ENCODE measurements at places on chromosomes 12 and 14.

GRCh38 chr14:102590667-102591099 is 1.8 kb upstream of the RCOR1 start:
- no peak for DNase-seq

DNA sequence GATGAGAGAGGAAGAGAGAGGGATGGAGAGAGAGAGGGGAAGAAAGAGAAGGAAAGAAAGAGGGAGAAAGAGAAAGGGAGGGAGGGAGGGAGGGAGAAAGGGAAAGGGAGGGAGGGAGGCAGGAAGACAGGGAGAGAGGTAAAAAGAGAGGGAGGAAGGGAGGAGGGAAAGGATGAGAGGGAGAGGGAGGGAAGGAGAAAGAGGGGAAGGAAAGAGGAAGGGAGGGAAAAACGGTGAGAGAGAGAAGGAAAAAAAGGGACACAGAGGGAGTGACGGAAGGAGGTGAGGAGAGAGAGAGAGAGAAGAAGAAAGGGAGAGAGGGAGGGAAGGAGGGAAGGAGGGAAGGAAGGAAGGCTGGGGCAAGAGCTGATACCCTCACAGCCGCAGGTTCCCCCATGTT is 56.8 kb downstream of the FOXN3 start:
- DNase-seq, result no peak

DNA sequence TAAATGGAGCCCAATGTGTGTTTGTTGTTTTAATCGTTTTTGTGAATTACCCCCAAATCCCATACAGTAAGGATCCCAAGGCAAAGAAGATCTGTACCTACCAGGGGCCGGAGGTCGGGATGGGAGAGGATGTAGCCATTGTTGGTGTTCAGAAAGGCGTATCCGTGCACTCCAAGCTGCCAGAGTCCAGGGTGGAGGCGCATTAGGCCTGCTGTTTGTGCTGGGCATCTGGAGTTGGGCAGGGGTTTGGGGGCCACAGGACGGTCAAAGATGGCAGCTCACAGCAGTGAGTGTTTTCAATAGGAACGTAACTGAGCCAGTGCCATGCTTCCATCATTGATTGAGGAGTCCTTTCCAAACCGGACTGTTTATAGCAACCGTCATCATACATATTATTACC is 40.2 kb downstream of the CACNA2D4 start:
- no peak for DNase-seq

GRCh38 chr12:117699118-117699517 is 269.7 kb downstream of the KSR2 start:
- DNase-seq, result no peak

DNA sequence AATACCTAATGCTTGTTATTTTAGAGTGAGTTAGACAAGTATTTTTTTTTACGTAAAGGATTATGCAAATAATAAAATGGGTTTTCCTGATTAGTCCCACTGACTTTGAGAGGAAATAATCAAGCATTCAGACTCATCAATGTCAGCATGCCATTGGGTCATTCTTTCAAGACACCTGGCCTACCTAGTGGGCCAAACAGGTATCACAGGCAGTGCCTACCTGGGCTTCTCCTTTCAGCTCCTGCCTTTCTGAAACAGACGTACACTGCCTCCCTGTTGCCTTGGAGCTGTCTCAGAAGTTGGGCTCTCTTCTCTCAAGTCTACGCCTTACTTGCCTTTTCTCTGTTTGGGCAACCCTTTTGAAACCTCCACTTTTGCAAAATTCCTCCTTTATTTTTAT is 545.6 kb downstream of the SNAPC1 start:
- DNase-seq, result no peak

DNA sequence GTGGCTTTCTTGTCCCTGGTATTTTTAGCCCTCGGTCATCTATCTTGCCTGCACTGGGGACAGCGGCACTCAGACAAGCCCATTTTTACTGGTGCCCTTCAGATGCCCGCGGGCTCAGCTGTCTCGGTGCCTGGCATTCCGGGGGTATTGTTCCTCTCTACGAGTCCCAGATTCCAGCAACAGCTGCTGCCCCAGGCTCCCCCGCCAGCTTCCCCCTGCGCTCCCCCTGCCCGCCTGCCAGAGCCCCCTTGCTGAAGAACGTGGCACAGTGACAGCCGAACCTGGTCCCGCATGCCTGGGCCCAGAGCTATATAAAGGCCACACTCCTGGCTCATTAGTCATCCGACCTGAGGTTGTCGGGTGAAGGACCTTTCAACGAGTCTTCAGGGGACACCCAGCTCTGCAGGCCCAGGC is 10.9 kb upstream of the MYL2 start:
- DNase-seq, result no peak

DNA sequence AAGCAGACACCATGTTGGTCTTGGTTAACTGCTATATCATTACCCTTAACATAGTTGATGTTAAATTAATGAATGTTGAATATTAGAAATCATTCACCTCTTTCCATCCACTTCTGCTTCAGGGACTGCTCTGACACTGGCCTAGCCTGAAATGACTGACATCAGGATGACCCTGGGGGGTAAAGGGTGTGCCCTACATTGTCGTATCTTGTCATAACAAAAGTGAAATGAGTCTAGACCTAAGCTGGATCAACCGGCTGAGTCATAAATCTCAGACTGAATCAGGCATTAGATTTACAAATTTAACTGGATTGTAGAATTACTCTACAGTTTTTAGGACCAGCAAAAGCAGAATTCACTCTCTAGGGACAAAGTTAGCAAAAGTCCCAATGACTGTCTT is 35.3 kb downstream of the KICS2 start:
- no peak for DNase-seq

GRCh38 chr12:132986885-132987225 is 688 bp downstream of the ZNF26 start:
- DNase-seq, result no peak

DNA sequence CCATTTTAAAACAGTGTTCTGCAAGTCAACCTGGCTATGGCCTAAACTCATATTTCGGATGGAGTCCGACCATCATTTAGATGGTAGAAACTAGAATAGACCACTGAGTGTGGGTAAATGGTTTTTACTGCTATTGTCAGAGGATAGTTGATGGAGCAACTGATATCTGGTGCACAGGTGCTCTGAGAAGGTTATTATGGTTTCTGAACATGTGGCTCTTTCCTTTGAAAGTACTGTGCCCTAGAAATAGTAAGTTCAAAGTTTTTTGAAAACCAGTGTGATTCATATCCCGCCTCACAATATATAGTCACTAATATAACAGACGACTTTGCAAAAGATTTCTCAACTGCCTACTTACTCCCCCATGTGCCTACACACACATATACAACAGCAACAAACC is 64.4 kb upstream of the BTG1 start:
- no peak for DNase-seq

DNA sequence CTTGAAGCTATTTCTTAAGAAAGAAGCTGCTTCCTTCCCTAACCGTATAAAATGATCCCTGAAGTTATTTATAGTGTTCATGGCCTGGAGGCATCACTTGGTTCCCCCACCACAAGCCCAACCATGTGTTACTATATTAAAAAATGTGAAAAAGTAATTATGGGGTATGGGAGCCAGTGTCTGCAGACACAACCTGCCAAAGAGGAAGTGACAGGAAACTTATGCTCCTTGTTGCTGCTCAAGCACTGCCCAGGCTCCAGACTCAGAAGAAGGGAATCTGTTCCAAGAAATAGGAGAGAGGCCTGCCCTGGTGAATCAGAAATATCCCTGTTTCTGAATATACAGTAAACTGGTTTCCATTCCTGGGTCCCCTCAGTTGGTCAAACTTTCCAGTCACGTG is 217.2 kb upstream of the BMP4 start:
- no peak for DNase-seq

DNA sequence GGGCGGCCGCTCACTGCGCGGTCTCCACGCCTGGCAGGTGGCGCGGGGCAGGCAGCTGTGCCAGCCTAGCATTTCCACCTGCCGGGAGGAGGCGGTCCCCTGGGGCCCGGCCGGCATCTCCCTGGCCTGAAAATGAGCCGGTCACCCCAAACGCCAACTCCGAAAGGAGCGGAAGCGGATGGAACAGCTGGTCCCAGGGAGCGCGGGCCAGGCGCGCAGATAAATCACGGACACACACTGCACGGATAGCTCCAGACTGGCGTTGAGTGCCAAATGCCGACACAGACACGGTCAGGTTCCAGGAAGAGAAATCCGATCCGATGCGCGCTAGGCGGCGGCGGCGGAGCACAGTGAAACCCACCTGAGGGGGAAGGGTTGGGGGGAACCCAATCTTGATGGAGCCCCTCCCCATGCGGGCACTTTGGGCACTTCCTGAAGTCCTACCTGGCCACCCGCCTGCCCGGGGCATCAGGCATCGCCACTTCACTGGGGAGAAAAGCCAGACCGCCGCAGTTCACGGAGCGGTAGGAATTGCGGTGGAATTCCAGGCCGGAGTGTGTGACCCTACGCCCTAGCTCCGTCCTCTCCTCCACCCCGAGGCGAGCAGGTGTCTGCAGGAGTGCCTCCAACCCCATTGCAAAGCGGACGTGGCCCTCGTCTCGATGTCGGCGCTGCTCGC is 624 bp upstream of the PLEKHD1 start:
- DNase-seq, result no peak

DNA sequence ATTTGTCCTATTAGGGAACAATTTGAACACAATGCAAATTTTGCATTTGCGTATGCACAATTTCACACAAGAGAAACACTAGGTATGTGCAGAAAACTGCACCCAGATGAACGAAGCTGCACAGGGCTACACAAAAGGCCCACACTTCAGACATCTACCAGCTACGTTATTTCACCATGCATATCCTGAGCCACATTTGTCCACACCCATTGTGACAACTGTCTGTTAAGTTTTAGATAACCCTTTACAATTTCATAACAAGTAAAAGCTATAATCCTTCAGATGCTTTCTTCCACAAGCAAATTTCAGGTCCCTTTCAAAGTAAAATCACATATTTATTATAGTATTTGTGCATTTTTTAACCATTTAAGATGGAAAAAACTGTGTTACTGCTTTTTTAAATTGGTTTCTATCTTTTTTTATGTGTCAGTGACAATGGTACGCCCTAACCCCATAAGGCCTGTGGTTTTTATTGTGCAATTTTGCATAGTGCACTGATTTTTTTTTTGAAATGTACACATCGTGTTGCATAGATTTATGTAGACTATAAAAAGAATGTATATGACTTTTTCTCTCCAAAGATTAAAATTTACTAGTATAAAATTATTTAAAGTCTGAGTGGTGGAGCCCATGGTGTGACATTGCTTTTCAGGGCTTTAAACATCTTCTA is 87.8 kb upstream of the BTG1 start:
- no peak for DNase-seq

DNA sequence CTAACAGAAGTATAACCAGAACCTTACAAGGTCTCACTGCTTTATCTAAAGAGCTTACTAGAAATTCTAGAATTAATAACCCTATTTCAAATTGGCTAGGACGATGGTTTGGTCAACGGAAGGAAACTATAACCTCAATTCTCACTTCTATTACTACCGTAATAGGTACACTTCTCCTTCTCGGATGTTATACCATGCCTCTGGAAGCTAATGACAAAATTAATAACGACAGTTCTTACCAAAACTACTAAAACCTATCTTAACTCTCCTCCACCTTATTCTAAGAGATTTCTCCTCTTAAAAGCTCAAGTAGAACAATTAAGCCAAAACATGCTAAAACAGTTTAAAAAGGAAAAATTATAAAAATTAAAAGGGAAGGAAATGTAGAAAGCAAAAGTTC is 23.7 kb upstream of the UBC start:
- DNase-seq, result no peak

- DNase-seq, result no peak
Measured at GRCh38 chr14:94043111-94043755, 17.1 kb downstream of the OTUB2 start.

- peak; percentile 75 for DNase-seq
Measured at GRCh38 chr12:111819191-111820158, 22.6 kb upstream of the MAPKAPK5 start.

- DNase-seq, result no peak
Measured at GRCh38 chr14:54362759-54363437, 33.9 kb upstream of the CDKN3 start.

DNA sequence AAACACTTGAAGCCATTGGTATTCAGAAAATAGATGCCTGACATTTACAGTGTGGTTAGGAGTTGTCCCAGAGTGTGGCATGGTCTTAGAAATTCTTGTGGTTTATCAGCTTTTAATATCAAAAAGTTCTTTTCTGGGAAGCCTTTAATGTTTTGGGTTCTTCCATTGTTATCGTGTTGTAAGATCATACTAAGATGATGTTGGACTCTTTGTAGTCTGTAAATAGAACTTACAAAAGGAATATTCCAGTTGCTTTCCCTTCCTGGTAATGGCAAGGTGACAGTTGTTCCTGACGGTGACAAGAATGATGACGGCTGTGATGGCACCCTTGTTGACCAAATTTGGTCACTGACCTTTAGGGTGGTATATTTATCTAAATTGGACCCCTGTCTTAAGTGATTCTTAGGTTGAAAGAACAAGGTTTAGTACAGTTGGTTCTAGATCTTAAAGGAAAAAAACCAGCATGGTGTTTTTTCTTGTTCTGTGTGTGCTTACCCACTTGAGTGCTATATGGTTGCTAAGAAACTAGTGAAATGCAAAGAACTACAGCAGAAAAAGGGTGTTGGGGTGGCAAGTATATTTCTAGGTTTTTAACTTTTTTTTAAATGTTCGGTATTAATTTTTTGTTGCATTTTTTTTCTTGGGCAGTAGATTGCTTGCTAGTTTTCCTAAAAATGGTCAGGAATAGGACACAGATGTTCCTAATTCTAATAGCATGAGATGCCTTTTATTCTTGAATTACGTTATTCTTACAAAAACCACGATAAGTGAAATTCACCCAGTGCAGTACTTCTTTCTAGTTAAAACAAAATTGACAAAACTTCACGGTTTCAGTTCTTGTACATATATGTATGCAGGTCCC is 2.1 kb downstream of the ATP2A2 start:
- DNase-seq, result no peak

DNA sequence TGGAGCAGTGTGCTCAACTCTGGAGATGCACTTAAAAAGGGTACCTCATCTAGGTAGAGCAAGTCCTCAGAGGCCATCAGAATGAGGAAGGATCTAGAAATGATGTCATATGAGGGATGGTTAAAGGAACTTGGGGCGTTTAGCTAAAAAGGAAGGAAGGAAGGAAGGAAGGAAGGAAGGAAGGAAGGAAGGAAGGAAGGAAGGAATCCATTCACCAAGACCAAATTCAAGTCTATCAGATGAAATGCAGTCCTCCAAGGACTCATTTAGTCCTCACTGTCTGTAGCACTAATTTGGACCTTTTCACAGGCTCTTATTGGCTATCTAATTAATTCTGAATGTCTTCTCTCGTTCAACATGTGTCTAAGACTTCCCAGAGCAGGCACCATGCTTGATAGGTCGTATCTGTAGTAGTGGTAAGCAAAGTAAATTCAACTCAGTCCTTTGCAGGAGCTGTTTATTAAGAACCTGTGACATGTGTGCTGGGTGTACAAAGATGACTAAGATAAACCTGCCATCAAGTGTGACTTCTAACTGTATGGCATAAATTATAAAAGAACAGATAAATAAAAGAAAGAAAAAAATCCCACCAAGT is 63.5 kb downstream of the LLPH start:
- DNase-seq, result no peak

- DNase-seq, result no peak
Measured at GRCh38 chr14:57871459-57872080, 5.7 kb upstream of the SLC35F4 start.

All from NCI-H774 (cell line).